ENCODE measurements at places on chromosomes 1 and 21. TPM values are rescaled to one million over a fixed set of nuclear protein-coding genes. Genes with fewer than 3 reads are reported as not detected.

GRCh38 chr1:29361686-29362085 lies 125.4 kb downstream of the PTPRU start:
- no peak for DNase-seq

GRCh38 chr1:152359906-152360305 lies at the start of gene FLG2:
FLG2 (minus strand) TSS chr1:152360006; CDS start chr1:152358884, 1,122 bp downstream.
- DNase-seq = no peak

GRCh38 chr1:201062511-201063091 lies 39.1 kb upstream of the KIF21B start:
- DNase-seq = no peak

GRCh38 chr1:2479618-2480017 lies 3.5 kb downstream of the PLCH2 start:
- DNase-seq = no peak

GRCh38 chr1:121516234-121516967 lies 331.6 kb downstream of the SRGAP2C start:
- DNase-seq = peak; percentile 77

DNA sequence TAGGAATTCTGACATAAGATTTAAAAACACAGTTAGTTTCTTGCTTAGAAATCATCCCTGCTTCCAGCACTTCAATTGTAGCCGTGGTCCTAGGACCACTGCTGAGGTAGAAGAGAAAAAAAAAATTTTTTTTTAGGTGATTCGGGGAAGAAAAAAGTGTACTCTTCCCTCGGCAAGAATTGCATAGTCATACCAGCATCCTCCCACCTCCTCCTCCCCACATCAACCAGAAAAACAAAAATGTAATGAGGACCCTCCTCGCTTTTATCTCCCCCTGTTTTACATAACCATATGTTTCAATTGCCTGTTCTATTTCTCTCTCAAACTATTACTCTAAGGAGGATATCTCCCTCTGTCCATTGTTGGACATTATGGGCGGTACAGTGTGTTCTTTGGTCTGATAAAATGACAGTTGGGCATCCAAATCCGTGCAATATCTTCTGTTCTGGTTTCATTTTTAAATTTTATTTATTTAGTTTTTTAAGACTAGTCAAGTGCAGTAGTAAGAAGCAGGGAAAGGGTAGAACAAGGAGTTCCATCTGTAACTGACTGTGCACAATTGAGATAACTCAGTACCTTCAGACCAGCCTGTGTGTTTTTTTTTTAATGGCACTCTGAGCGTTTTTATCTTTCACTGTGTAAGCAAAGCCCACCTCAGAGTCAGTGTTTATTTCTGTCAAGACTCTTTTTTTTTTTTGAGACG lies 10.4 kb upstream of the MFSD2A start:
- DNase-seq = no peak

GRCh38 chr1:174550296-174550695 lies 102.5 kb downstream of the GPR52 start:
- no peak for DNase-seq

GRCh38 chr21:45179568-45180245 lies 105.3 kb downstream of the ADARB1 start:
- peak; percentile 30 for DNase-seq

DNA sequence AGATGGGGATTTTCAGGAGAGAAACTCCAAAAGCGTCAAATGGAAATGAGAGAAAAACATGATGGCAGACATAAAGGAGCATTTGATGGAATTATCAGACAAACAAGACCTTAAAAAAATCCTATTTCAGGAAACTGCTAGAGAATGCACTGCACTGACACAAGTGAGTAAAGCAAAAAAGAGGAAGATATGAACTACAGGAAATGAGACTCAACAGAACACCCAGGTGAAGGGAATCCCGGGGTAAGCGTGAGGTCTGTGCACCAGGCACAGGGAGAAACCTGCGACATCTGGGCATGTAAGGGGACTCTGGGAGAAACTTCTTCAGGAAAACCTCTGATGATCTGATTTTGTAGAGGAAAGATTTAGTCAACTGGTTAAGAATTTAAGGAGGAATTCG lies 2.8 kb downstream of the TARBP1 start:
- DNase-seq = no peak

- DNase-seq = no peak
Measured at GRCh38 chr1:166029196-166029945, 137.4 kb downstream of the FAM78B start.

DNA sequence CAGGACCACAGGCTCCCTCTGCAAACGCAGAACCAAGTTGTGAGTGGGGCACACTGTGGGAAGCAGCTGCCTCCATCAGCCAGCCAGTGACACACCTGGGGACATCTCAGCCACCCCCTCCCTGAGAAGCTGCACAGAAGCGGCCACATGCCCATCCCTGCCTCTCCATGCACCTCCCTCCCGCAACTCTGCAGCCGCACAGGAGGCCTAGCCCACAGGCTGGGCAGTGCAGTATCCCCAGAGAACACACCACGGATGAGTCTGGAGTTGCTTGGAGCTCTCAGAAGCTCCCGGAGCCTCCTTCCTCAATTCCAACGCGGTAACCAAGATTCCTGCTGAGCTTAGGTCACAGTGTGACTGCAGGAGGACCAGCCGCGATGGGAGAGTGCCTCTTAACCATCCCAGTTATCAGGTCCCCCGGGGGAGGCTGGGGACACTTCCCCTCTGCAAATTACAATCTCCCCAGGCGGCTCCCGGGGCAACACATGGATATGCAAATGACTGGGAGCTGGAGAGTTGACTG lies 1.2 kb upstream of the WNT3A start:
- DNase-seq = peak; percentile 35

GRCh38 chr1:84988588-84988987 lies 8.3 kb downstream of the MCOLN2 start:
- peak; percentile 59 for DNase-seq

DNA sequence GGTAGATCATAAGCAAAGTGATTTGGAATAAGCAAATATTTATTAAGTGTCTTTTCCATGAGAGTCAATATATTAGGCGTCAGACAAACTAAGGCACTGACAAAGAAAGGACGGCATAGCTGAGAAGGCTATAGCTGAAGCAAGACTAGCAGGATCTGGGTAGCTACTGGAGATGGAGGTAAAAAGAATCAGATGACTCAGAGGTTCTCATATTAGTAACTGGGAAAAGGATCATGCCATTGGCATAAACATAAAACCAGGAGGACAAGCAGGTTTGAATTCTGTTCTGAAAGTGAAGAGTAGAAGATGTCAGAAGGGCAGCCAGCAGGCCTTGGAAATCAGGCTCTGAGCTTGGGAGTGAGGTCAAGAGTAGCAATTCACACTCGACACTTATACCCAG lies 531.9 kb downstream of the PTPRC start:
- no peak for DNase-seq

- DNase-seq = no peak
Measured at GRCh38 chr1:186819126-186819525, 9.6 kb upstream of the PLA2G4A start.

- DNase-seq = no peak
Measured at GRCh38 chr1:54487571-54488050, 60.4 kb upstream of the ACOT11 start.

DNA sequence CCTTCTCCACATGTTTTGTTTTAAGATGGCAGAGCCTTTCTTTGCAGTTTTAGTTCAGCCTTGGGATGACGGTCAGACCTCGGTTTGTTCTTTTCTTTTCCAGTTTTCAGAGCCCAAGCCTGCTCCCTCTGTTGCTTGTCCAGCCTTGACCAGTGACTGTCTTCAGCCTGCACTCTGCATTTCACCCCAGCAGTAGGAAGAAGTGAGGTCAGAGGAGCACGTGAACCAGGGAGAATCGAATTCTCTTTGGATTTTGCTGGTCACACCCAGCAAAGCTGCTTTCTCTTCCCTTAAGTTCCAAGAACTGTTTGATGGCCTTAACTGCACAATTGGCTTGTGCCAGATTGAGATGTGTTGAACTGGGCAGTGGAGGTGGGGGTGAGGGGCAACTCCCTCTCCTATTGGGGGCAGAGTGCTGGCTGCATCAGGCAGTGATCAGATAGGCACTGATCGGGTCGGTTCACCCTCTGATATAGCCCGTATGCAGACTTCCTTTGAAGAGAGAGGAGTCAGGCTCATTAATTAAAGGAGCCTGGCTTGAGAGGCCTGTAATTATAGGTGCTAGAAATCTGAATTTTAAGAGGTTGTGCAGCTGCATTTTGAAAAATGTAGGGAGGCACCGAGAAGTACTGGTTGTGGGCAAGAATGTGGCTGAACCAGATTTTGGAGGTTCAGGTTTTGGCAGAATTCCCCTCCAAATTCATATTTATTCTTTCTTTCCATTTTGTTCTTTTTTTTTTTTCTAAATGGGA lies 42.4 kb downstream of the PEX14 start:
- no peak for DNase-seq

- DNase-seq = no peak
Measured at GRCh38 chr21:36710729-36711048, 11.8 kb downstream of the SIM2 start.

GRCh38 chr1:232340446-232340845 lies 289.5 kb downstream of the SIPA1L2 start:
- no peak for DNase-seq

Gene ADAM30
- total RNA-seq = not detected

Gene ARTN
- total RNA-seq = not detected

Gene TMPRSS15
- not detected for total RNA-seq

Gene HAPLN2
- total RNA-seq = not detected

Gene BTBD19
- 4.5 TPM for total RNA-seq

Gene OLIG2
- total RNA-seq = not detected

Gene JUN
- total RNA-seq = 50.5 TPM

Gene BARHL2
- total RNA-seq = not detected

Gene CTSE
- total RNA-seq = not detected

Gene MCOLN2
- total RNA-seq = 60.6 TPM

Data from activated CD8-positive, alpha-beta memory T cell treated with anti-CD3 and anti-CD28 coated beads, Interleukin-2, amount 10 ng/mL, durations not matched to agents 7 days and 5 days (primary cell).